ENCODE measurements at places on chromosomes 16 and 17.

GRCh38 chr17:31311526-31311925, 2.3 kb downstream of the EVI2B start:
- DNase-seq, result no peak

DNA sequence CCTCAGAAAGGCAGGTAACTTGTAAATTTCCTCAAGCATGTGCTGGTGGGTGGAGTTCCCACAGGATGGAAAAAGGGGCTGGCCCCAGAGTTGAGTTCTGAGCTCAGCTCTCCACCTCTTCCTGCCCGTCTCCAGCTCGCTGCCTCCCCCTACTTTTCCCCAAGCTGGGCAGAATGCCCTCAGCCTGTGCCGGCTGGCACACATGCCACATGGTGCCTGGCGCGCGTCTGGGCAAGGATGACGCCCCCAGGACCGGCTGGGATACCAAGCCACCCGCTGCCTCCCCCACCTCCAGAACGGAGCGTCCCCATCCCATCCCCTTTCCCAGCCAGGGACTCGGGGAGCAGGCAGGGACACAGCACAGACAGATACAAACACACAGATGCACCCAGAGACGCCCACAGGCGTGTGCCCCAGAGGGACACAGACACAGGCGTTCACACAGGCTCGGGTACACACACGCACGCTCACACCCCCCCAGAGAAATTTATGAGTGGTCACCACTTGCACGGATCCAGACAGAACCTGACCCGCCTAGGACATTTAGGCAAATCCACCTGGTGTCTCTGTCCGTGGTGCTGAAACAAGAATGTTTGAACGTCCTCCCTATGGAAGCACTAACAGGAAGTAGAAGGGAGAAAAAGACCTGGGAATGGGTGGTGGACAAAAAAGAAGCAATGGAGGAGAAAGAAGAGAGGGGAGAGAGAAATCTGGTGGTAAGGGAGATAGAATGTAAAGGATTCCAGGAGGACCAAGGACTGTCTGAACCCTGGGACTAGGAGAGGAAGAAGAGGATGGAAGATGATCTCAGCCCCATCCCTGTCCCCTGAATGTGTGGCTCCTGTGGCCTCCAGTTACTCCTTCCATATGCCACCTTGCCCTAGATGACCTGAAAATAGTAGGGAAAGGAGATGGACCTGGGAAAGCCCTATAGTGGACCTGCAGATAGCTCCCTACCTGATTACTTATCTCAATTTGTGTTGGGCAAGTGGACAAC, 15.5 kb downstream of the NEUROD2 start:
- DNase-seq, result peak; percentile 49

- DNase-seq, result peak; percentile 38
These were observed 8.1 kb downstream of the DNAJC7 start for GRCh38 chr17:42009170-42009569.

GRCh38 chr17:60645918-60646523, 31.6 kb upstream of the BCAS3 start:
- DNase-seq, result no peak

DNA sequence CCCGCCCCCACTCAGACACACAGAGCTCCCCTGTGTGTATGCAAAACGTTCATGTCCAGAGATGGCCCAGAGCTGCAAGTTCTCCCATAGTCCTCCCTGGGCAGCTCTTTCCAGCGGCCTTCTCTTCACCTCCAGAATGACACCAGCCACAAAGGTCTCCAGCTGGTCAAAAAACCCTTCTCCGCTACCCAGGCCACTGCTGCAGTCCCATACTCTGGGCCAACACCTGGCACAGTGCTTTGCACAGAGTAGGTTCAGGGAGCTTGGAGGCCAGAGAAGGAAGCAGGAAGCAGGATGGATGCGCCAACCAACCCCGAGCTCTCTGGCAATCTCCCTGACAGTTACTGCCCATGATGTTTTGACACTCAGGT, 1.1 kb upstream of the STAT5B start:
- no peak for DNase-seq

DNA sequence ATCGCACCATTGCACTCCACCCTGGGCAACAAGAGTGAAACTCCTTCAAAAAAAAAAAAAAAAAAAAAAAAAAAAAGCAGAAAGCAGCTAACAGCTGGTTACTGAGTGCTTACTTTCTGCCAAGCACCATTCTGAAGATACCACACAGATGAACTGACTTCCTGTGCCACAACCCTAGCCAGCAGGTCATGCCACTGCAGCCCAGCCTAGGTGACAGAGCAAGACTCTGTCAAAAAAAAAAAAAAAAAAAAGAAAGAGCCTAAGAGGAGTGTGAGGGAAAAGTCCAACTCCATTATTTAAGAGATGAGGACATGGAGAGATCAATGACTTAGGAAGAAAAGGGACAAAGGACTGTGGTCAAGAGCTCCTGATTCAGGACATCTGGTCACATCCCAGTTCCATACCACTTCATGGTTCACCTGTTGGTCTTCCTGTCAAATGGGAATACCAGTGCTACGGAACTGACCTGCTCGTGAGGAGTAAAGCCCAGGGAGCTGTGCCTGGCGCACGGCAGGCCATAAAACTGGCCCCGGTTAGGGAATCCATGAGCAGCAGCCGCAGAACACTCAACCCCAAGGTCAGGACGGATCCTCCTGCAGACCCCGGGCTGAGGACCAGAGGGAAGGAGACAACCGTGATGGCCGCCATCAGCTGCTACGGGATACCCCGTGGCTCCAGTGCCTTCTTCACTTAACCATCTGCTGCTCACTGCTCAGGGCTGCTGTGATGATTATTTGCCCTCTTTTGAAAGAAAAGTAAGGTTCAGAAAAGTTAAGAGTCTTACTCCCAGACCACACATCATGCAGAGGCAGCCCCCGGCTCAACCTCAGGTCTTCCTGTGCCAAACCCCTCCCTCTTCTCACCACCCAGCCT, 950 bp downstream of the KLHDC4 start:
- DNase-seq, result no peak

DNA sequence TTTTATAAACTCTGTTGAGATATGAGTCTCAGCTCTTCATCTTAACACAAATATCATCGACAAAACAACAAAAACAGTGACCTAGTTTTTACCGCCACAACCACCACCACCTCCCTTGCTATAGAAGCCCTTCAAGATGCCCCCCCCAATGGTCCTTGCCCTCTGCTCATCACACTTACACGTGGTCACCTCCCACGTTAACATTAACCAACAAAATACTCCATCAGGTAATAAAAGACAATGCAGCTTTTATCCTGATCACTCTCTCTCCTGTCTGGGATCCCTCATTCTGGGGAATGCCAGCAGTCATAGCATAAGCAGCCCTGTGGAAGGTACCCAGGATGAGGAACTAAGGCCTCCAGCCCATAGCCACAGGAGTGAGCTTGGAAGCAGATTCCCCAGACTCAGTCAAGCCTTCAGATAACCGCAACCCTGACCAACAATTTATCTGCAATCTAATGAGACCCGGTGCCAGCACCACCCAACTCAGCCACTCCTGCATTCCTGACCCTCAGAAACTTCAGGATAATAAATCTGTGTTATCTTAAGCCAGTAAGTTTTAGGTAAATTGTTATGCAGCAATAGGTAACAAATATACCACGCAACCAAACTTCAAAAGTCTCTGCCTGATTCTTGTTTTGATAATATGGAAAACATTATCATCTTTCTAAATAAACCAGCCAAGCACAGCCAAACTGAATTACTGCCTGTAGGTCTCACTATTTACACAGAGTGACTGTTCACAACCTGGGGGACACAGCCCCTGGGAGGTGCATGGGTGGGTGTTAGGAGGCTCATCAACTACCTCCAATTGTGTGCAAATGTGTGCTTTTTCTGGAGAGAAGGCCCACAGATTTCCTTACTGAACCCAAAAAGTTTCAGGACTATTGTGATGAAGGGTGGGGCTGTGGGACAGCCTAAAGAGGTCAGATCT, 6.1 kb downstream of the PECAM1 start:
- peak; percentile 5 for DNase-seq

DNA sequence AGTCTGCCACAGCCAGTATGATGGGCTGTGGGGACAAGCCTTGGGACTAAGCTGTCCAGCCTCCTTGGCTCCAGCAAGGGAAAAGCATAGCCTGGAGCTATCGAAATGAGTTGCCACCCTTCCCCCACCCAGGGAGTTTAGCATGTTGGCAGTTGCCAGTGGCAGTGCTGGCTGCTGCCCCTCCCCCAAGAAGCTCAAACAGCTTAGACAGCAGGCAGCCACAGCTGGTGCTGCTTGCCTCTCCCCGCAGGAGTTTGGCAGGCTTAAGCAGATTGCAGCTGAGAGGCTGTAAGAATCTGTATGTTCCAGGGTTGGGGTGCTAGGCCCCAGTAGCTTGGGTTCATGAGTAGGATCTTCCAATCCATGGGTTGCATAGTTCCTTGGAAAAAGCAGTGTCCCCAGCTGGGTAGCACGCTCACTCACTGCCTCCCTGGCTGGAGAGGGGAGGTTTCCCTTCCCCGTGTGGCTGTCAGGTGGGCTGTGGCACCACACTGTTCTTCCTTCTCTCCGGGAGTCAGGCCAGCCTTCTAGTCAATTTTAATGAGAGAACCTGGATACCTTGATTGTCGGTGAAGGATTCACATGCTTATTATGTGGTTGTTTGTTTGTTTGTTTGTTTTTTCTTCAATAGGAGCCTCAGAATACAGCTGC, 506.1 kb downstream of the CDH11 start:
- DNase-seq, result peak; percentile 17

GRCh38 chr17:21201298-21201595, 12.7 kb downstream of the TMEM11 start:
- peak; percentile 71 for DNase-seq

GRCh38 chr17:77888242-77889134, 70.0 kb upstream of the TNRC6C start:
- peak; percentile 45 for DNase-seq

- DNase-seq, result peak; percentile 20
These were observed 1.5 kb upstream of the PRKCA start for GRCh38 chr17:66300956-66301355.

Data from GM23248 (cell line).